ENCODE measurements at places on chromosomes 13 and 19.

DNA sequence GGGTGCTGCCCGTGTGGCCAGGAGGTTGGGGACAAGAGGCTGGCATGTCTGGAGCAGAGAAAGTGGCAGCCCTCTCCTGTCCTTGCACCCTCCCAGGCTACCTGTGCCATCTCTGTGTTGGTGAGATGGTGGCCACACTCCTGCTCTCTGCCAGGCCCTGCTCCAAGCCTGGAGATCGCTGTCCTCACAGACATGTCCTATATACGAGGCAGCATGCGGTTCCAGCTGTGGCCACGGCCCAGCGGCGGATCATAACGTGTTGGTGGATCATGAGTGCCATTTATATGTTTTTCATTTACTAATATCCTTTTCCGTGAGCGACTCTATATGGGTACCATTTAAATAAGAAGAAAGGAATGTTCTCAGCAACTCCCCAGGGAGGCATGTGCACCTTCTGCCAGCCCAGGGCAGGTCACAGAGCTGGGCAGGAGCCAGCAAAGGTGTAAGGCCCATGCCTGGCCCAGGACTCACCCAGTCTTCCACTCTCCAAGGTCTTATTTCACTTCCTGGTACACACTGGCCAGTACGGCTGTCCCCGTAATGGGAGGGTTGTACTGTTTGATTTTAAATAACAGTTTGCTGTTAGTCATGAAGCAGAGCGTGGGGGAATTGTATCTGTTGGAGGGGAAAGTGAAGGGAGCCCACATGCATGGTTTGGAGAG is 47.2 kb upstream of the LDLR start:
- peak; percentile 83 for DNase-seq

- DNase-seq: no peak
Measured at GRCh38 chr13:20221772-20222171, 10.3 kb downstream of the GJB6 start.

- DNase-seq: no peak
Measured at GRCh38 chr13:35599384-35599783, 122.9 kb upstream of the MAB21L1 start.

- no peak for DNase-seq
Measured at GRCh38 chr13:41434831-41435520, 22.4 kb upstream of the RGCC start.

- no peak for DNase-seq
Measured at GRCh38 chr13:99758460-99759162, 213.0 kb downstream of the ZIC5 start.

DNA sequence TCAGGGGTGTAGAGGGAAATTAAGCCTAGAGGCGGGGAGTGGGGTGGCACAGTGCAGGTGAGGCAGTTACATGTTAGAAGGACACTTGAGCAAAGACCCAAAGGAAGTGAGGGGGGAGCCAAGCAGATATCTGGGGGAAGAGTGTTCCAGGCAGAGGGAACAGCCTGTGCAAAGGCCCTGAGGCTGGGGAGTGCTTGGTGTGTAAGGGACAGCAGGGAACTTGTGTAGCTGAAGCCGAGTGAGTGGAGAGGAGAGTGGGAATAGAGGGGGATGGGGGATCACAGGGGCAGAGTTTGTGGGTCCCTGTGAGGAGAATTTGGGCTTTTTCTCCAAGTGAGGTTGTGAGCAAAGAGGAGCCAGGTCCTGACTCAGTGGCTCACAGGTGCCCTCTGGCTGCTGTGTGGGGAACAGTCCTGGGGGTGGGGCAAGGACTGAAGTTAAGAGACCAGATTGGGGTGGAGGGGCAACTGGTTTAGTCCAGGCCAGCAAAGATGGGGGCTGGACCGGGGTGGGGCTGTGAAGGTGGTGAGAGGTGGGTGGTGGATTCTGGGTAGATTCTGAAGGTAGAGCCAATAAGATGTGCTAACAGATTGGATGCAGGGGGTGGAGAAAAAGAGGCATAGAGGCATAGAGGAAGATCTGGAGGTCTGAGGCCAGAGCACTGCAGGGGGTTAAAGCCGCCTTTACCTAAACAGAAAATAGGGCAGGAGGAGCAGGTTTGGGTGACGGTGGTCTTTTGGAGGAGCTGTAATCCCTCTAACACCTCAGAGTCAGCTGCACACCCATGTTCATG is 75.3 kb downstream of the CACNA1A start:
- no peak for DNase-seq

GRCh38 chr13:46202188-46202795 is 9.4 kb upstream of the LRRC63 start:
- no peak for DNase-seq

- DNase-seq: no peak
Measured at GRCh38 chr13:94352057-94352456, 127.4 kb downstream of the DCT start.

DNA sequence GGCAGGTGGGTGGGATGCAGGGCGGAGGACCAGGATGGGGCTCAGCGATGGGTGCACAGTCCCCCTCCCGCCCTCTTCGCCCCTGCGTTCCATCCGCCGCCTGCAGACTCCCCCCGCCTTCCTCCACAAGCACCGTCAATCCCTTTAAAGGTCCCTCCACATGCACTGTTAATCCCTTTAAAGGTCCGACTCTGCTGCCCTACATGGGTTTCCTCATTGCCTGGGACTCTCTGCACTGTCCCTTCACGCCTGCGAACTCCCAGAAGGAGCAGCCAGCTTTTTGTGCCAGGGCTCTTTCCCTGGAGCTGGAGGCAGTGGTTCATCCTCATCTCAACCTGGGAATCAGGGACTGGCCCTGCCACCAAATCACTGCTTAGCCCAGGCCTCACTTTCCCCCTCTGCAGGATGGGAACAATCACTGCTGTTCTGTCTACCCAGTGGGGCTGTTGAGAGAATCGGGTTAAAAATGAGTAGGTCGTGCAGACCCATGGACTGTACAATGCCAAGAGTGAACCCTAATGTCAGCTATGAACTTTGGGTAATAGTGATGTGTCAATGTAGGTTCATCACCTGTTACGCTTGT is 20.4 kb downstream of the ZNF574 start:
- no peak for DNase-seq
